ENCODE measurements at places on chromosomes 4 and X.

DNA sequence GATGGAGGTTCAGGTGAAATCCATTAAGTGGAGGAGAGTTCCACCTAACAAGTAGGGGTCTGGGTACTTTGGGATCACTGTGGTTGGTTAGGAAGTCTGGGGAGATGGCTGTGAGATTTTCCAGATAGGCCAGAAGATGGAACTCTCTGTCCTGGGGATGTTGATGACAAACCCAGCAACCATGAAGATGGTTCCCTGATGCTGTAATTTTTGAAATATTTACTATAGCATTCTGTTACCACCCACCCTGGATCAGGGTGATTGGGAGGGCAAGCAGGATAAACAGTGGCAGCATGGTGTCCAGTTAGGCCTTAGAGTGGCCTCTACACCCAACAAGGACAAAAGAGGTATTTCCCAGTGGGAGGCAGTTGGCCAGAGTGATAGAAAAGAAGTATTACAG is 15.9 kb upstream of the NELFA start:
- no peak for DNase-seq

DNA sequence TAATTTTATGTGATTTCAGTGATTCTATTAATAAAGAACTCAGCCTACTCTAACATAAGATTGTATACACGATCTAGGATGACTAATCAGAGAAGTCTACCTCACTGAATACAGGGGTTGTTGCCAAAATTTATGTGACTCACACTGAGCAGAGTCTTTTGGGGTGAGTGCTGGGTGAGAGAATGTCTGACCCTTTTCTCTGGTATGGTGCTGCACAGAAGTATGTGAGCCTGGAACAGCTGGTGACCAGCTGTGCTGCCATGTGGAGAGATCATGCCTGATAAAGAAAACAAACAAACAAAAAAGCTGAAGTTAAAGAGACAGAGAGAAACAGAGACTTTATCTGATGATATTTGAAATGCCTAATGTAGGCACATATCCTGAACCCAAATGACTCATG is 618.1 kb upstream of the GRIA3 start:
- DNase-seq: no peak

DNA sequence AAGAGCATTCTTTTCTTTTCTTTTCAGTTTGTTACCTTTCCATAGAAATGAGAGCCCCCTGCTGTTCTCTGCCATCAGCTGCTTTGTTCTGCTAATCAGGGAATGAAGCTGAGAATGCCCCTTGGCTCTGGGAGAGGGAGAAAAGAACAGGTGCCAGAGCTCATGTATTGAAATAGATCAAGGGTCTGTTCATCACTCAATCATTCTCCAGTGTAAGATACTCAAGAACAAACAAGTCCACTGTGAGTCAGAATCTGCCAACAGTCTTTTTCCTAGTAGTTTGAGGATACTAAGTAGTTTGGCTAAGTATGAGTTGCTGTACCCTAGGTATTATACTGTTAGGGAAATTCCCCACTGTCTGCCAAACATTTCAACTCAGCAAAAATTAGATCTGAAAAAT is 144.3 kb downstream of the RTL3 start:
- peak; percentile 19 for DNase-seq

- DNase-seq: no peak
These were observed 27.2 kb downstream of the RASL11B start for GRCh38 chr4:52889354-52889753.

- DNase-seq: no peak
These were observed 33.2 kb upstream of the NAP1L5 start for GRCh38 chr4:88730811-88731210.

- no peak for DNase-seq
These were observed 479.4 kb downstream of the AFF2 start for GRCh38 chrX:148979786-148980185.

DNA sequence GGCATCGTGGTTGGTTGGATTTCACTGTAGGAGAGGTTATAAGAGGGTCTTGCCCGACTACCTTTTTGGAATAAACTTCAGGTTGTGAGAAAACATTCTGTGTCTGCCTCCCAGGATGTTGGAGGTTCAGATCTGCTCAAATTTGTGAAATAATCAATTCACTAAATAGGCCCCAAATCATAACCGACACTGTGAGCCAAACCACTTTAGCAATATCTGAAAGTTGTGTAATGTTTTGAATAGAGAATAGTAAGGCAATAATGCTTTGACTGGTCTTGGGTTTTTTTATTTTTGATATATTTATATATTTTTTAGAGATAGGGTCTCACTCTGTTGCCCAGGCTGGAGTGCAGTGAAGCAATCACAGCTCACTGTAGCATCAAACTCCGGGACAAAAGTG is 131.2 kb downstream of the GLRA3 start:
- no peak for DNase-seq

GRCh38 chr4:167032871-167033270 is 201.4 kb downstream of the SPOCK3 start:
- DNase-seq: no peak

GRCh38 chr4:52076731-52077130 is 25.6 kb downstream of the SPATA18 start:
- DNase-seq: no peak

- peak; percentile 51 for DNase-seq
These were observed 701 bp upstream of the BCOR start for GRCh38 chrX:40098264-40099054.

- no peak for DNase-seq
These were observed 57.4 kb downstream of the BCORL1 start for GRCh38 chrX:130039847-130040246.

- DNase-seq: no peak
These were observed 36.4 kb upstream of the LCORL start for GRCh38 chr4:18057821-18058533.

DNA sequence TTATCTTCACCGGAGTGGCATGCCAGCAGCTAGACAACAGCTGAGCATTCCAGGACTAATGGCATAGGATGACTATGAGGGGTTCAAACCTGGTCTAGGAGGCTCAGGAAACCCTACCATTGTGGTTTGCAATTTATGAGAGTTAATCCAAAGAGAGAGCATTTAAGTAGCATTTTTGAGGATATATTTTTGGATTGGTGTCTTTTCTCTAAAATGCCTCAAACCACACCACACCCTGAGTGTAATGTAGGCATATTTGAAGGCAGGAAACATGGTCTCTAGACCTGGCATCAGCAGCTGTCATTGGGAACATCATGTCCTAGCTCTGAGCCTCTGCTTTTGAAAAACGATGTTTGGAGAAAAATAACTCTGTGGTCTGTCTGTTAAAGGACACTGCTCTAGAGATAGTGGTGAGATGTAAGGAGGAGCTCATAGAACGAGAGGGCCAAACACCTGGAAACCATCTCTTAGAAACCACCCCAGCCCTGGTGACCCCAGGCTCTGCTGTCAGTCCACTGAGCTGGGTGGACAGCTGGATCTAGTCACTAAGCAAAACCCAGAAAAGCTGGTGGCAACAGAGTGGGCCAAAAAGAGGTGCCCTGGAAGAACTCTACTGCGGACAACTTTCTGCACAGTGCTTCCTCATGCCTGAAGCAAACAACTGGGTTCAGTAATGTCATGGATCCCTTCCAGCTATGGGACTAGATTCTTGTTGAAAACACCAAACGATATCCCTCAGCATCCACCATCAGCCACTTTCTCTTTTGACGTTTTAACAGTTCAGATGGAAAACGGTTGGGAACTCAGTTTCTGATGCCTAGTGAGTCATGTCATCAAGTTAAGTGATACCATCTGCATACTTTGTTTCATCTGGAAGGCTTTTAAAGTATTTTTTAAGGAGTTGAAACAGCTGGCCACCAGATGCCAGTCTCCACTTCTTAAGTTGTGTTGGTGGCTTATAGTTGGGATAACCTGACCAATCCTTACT is 100.2 kb upstream of the C1QTNF7 start:
- no peak for DNase-seq

DNA sequence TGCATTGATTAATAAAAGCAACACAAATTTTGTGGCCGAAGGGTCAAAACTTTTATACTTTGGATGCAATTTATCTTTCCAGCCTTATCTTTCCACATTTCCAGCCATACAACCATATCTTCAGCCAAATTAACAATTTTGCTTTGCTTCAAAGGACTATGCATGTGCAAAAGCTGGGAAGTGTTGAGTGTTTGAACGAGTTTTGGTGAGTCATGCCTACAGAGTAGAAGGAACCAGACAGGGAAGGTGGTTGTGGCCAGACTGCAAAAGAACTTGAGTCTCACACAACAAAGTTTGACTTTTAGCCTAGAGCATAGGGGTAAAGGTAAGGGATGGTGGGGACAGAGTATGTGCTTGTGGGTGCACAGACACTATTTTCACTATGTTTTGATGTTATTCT is 53.0 kb upstream of the GABRA2 start:
- DNase-seq: no peak

- DNase-seq: no peak
These were observed 14.8 kb downstream of the ADGRA3 start for GRCh38 chr4:22500831-22501714.

DNA sequence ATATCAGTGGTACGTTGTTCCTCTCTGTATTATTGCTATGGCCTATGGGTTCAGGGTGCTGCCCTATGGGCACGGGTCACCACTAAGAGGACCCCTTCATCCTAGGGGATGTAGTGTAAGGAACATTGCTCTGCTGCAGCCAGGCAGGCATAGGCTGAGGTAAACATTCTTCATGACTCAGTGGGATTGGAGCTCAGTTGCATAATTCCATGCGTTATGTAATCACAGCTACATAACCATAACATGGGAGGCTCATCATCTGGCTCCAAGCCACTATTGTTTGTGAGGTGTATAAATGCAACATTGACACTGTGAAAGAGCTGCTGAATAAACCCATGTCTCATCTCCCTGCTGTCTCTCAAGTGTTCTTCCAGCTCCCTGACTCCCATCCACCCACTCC is 375.2 kb downstream of the MAGEE1 start:
- no peak for DNase-seq

DNA sequence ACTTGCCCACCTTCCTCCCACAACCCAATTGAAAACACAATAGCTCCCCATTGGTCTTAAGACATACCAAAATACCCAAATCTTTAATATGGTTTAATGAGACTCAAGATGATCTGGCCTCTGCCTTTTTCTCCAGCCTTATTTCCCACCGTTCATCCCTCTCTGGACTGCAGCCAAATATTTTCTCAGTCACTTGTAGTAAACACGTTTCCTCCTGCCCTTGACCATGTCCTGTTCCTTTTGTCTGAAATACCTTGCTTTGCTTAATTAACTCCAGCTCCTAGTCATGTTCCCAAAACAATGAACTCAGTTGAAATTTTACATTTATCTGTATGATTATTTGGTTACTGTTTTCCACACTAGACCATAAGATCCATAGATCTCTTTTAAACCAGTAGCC is 8.4 kb upstream of the NUP54 start:
- DNase-seq: no peak

DNA sequence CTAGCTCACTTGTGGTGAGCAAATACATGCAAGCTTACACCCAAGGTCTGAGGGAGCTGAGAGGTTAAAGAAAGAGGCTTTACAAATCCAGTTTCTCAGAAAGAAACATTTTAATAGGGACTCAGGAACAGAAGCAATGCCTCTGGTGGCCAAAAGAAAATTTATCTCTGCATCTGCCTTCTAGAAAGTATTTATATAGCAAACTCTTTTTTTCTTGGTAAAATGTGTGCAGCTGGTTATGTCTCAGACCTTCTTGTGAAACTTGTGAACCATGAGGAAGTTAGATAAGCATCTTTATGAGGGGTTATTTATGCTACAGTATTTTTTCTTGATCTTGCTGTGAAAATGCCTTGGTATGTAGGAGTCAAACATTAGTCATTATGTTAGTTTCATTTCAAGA is 48.5 kb upstream of the CYSLTR1 start:
- no peak for DNase-seq

GRCh38 chrX:97021680-97022079 is 138.0 kb downstream of the RPA4 start:
- DNase-seq: no peak

DNA sequence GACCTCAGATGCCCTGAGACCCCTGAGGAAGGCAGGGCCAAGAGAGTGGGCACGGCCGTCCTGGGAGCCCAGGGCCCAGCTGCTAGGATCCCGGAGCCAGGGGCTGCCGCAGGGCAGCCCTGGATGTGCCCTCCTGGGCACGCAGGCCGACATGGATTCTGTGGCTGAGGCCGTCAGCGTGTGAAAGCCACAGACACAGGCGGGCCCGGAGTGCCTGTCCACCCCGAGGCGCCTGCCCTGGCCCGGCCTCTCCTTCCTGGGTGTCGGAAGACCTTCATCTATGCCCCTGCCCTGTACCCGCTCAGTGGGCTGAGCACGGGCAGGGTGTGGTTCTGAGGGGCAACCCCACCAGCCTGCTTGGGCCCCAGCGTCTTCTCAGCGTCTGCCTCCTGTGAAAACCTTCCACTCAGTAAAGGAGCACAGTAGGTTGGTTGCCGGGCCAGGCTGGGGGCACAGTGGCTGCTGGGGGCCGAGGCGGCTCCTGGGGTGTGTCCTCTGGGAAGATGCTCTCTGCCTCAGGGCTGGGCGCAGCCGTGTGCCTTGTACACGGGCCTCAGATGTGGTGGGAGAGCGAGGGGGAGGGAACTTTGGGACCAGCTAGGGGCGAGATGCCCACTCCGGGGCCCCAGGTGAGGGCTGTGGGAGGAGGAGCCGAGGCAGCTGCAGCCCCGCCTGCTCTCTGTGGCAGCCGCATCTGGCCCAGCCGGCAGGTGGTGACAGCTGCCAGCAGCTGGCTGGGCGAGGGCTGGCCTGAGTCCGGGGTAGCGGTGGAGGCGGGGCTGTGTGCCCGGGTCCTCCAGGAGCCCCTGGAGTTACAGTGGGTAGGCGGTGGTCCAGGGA is 20.8 kb downstream of the FGFRL1 start:
- DNase-seq: no peak

DNA sequence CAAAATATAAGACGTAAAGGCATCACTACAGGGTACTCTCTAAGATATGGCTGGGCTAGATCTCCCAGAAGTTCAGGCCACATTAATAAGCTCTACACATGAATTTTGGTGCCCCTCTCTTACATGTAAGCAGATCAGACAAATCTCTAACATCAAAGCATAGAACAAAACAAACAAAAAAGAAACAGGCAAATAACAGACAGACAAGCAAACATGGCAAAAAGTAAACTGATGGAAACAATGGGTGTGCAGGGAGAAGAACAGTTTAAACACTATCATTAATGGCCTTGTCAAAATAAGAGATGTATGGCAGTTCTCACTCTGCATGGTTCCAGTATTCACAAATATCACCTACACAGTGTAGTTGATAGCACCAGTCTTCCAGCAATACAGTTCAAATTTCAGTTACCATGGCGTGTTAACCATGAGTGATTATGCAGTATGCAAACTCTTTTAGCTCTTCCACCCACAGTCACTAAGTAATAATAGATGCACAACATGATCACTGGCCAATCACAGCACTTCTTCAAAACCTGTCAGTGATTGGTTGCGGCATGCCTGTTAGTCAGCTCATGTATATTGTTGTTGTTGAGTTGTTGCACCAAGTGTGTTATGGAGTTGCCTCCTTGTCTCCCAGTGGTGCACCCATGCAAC is 110.7 kb upstream of the TLR3 start:
- peak; percentile 4 for DNase-seq

DNA sequence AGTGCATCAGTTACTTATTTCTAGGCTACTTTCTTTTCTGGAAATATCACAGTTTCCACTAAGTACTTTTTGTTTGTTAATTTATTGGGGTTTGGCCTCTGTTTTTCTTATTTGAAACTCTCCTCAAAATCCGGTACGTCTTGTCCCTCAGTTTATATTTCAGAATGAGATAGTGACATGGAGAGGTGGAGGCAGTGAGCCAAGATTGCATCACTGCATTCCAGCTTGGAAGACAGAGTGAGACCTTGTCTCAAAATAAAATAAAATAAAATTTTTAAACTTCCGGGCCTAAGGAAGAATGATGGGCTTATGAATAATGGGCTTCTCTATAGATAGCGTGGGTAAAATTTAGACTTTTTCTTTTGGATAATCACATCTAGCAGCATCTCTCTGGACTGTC is 567.8 kb downstream of the TRIML1 start:
- DNase-seq: no peak

- no peak for DNase-seq
These were observed 26.0 kb downstream of the ADH4 start for GRCh38 chr4:99117876-99118693.

Measured in NCI-H774 (cell line).